Posterior cingulate gyrus (tissue), 11 donors: ENCODE measurements at places on chromosomes 13 and 19.
A peak's percentile ranks its signal among the peaks of the same experiment; 100 is the strongest.

DNA sequence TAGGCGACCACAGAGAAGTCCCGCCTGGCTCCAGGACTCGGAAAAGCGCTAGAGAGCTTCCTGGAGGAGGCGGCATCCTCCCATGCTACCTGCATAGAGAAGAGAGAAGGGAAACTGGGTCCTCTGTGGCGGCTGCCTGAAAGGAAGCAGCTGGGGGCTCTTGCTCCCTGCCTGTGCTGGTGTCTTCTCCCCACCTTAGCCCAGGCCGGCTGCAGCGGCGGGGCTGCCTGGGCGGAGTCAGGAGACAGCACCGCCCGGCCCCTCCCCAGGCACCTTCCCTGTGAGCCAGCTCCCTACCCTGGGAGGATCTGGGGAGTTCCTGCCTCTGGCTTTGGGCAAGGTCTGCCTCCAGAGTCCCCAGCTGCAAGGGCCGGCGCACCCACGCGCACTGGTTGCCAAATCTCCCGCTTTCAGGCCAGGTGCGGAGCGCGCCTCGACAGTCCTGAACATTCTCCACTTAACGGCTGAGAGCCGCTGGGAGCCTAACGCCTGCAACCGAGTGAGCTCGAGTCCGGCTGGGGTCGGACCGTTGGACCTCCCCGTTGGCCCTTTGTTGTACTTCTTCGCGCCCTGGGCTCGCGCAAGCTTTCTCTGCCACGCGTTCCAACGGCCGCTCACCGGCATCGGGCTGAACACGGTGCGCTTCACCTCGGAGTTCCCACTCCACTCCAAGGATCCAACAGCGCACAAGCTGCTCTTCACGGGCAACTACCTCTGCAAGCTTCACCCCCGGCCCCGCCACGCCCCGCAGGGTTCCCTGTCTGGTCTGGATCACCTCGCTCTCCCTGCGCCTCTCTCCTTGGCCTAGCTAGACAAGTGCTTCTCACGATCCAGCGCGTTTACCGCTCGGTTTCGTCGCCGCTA lies 21.8 kb upstream of the ZNF30 start:
- no peak for DNase-seq

GRCh38 chr13:54928071-54928470 lies 1899.5 kb downstream of the OLFM4 start:
- DNase-seq = no peak

DNA sequence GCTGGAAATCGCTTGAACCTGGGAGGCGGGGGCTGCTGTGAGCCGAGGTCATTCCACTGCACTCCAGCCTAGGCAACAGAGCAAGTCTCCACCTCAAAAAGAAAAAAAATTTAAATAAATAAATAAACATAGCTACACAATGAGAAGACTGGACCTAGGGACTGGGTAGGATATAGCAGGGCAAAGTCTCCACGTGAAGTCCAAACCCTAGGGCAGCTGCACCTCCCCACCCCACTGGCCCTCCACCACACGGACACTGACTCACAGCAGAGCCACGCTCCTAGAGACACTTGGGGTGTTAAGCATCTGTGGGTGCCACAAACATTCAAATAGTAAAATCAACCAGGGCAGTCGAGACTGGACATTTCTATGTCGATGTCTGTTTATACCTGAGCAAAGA lies 7.1 kb downstream of the LATS2 start:
- no peak for DNase-seq

DNA sequence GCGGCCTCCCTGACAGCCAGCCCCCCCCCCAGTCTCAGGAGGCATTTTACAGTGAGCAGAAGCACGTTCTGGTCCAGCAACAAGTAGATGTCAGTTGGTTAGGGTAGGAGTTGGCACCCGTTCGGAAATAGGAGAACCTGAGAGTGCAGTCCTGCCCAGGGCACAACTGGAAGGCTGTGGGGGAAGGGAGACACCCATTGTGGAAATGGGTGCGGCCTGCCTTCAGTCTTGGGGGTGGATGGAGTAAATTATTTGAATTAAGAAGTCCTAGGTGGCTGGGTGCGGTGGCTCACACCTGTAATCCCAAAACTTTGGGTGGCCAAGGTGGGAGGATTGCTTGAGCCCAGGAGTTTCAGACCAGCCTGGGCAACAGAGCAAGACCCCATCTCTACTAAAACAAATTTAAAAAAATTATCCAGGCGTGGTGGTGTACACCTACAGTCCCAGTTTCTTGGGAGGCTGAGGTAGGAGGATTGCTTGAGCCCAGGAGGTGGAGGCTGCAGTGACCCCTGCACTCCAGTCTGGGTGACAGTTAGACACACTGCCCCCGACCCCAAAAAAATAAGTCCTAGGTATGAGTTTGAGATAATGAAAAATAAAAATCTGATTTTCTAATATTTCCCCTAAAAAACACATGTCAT lies 1.2 kb downstream of the CIRBP start:
- no peak for DNase-seq

- no peak for DNase-seq
Observed at GRCh38 chr13:98187155-98187964, 10.3 kb upstream of the RNF113B start.

DNA sequence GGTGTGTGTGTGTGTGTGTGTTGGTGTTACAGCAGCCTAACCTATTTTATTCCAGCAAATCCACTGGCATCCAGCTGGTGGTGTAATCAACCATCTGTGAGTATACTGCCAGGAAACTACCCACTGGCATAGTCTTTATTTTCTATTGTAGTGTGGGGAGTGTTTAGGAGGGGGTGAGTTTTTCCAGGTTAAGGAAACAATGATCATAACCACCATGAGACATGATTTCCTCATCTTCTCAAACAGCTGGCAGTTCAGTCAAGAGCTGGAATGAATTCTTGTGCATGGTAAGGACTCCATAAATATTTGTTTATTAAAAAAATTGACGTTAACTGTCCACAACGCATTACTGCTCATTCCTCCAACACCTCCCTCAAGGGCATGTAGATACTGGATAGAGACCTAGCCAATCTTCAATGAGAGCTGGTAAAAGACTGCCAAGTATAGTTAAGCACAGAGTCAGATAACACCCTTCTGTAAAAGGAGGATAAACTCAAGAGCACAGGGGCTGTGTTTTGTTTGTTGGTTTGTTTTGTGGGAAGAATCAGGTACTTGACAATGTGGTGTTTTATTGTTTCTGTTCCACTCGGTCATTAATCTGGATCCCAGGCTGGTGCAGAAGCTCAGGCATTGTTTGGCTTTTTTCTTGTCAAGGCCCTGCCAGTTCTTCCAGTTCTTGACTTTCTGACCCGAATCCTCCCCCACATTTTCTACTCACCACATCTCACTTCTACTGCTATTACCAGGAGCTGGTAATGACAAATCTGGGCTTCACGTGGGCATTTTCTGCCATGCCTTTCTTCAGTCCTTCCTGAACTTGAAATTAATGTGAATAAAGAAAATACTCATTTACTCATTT lies 31.6 kb upstream of the SLC46A3 start:
- DNase-seq = no peak

- DNase-seq = no peak
Observed at GRCh38 chr19:57688011-57688763, 6.4 kb downstream of the ZNF551 start.

DNA sequence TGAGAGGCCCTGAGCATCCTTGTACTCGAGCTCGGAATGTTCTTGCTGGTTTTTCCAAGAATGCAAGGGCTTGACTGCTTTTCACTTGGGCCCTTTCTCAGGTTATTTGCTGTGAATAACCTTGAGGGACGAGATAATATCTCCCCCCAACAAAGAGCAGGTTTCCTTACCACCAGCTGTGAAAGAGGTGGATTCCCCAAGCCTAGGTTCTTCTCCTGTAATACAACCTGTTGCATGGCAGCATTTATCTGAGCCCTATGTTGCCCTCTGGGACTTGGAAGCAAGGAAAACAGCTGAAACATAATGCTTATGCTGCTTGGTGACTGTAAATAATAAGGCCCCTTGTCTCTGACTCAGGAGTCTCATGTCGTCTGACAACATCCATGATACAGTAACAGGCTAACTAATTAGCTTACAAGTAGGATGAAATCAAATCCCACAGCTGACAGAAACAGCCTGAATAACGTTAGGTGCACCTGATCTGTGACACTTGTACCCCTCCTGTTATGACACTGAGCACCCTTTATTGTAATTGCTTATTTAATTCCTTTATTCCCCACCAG lies 43.6 kb upstream of the RCBTB2 start:
- DNase-seq = no peak

DNA sequence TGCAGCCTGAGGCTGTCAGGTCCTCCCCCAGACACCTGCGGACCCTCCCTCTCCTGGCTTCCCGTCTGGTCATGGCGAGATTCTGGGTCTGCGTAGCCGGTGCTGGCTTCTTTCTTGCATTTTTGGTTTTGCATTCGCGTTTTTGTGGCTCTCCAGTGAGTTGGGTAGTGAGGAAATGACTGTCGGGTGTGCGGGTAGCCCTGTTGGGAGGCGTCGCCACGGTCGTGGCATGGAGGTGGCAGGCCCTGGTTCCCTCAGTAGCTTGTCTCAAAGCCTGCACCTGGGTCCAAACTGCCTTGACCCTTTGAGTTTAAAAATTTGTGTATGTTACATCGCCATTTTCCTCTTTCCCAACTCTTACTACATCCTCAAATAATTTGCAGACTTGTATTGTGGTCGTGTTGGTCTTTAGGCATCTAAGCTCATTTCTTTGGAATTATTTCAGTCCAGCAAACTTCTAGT lies 344 bp downstream of the NHLRC3 start:
- peak; percentile 9 for DNase-seq

- no peak for DNase-seq
Observed at GRCh38 chr13:50030315-50030714, 15.1 kb downstream of the KCNRG start.

- no peak for DNase-seq
Observed at GRCh38 chr13:29954082-29955028, 103.9 kb upstream of the UBL3 start.

GRCh38 chr13:97568850-97569249 lies 134.9 kb downstream of the RAP2A start:
- DNase-seq = no peak

DNA sequence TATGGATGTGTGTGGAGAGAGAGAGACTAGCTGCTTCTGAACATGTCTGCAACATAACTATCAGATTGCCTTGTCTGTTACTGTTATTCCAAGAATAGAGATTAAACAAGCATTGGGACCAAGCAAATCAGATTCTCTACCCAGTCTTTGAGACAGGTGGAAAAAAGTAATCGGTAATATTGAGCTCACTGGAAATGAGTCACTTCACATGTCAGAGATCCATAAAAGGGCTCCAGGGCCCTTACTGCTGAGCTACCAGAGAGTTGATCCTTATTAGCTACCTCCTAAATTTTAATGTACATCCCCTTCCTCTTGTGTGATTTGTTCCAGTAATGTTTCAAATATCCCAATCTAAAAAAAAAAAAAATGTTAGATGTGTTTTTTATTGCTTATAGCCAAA lies 2118.0 kb downstream of the PCDH9 start:
- no peak for DNase-seq

- DNase-seq = no peak
Observed at GRCh38 chr19:34484328-34484727, 2.8 kb downstream of the WTIP start.

DNA sequence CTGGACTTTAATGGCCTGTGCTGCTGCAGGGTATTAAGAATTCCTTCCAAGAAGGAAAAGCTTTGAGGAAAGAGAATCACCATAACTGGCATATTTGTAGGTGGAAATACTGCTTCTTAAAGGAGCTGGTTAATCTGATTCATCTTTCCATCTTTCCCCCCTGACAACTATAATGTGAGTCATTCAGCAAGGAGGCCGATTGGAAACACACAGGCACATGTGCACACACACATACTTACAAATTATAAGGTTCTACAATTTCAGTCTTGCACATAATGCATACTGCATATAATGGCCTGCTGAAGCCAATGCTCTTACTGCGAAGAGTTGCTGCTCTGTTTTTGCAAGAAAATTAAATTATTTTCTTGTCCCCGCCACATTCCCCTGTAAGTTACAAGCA lies 78.8 kb upstream of the TPP2 start:
- no peak for DNase-seq

DNA sequence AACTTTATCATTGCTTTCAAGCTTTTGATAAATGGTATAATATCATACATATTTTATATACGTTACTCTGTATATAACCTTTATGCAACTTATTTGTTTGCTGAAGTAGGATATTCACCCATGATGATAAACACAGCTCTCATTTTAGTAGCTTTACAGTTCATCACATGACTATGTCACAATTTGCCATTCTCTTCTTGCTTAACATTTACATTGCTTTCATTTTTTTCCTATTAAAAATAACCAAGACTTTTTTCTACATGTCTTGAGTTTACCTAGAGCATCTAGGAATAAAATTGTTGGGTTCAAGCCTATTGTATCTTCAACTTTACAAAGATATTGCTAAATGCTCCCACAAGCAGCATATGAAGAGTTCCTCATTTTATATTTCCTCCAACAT lies 54.0 kb downstream of the KCNRG start:
- DNase-seq = no peak

- DNase-seq = no peak
Observed at GRCh38 chr13:21079761-21080592, 18.6 kb upstream of the LATS2 start.

DNA sequence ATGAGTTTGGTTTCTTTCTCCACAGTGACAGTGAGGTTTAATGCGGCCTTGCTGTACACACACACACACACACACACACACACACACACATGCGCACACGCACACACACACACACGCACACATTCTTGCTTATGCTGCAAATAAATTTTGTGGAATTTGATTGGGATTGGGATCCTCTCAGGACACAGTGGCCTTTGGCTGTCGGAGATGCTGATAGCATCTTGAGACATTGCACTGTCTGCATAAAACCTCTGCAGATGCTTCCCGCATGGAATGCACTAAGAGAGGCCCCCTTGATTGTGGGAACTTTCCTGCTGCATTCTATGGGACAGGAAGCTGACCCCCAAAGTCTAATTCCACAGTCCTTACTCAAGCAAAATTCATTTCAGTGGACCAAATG lies 145.6 kb downstream of the FLT1 start:
- DNase-seq = no peak

GRCh38 chr13:39353988-39354387 lies 249.0 kb downstream of the LHFPL6 start:
- DNase-seq = no peak

- DNase-seq = no peak
Observed at GRCh38 chr19:13160557-13160956, 10.3 kb downstream of the IER2 start.

DNA sequence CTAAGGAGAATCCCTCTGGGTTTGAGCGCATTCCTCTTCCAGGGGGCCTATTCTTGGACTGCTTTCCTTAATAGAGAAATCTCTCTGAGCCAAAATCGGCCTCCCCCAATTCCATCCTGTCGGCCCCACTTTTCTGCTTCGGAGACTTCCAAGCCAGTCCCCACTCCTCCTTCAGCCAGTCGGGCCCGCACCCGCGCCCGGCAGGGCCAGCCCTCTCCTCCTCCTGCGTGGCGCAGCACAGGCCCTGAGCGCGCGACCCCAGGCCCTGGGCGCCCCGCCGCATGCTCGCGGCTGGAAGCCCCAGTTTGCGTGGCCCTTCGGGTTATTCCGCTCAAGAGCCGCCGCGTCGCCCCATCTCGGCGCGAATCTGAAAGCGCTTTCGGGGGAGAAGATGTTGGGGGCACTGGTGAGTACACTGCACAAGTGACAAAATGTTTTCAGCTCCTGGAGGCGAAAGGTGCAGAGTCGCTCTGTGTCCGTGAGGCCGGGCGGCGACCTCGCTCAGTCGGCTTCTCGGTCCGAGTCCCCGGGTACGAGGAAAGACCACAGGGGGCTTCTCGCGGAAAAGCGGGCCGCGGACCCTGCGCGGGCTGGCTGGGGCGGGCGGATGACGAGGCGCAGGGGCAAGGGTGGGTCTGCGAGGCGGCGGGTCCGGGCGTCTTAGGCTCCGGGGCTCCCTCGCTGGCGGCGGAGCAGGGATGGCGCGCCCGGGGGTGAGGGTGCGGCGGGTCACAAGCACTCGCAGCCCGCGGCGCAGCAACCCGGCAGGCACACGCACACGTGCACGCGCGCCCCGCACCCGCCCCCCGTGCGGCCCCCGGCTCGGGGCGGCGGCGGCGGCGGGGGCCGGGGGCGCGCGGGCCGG lies at the start of gene IL17D:
TSS of gene IL17D (plus strand) at position 785 of the 865 bp plus-strand sequence. CDS start 303 bp downstream, outside the sequence.
- no peak for DNase-seq
